ENCODE measurements at places on chromosomes 12 and 14.

GRCh38 chr12:14396071-14396470 is 30.6 kb downstream of the ATF7IP start:
- no peak for DNase-seq

DNA sequence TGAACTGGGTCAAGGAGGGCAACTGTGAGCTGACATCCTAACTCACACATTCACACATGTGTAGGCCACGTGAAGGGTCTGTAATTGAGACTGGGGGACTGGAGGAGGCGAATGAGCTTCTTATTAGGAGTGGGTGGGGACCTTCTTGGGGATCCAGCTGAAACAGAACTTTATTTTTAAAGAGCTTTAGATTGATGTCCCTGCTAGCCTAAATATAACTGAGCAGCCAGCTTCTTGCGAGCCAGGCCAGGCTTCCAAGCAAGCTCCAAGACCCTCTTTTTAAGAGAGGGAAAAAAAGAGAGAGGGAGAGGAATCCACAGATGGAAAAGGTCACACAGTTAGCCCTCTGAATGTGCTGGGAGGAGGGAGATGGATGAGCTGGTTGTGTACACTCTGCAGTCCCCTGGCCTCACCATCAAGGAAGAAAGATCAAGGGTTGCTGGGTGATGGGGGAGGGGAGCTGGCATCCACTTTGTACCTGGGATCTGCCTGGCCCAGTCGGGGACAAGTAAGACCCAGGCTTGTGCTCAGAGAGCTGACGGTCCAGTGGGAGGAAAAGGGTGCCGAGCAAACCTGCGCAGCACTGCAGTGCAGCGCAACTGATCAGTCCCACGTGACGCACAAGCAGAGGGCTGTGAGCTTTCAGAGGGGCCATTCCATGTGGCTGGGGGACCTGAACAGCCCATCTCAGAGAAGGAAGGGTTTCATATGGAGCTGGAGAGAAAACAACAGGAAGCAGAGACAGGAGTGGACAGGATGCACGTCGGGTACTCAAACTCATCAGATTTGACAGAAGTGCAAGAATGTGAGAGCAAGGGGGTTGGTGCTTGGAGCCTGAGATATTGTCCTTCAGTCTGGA is 154.5 kb downstream of the ZFP36L1 start:
- DNase-seq = no peak

- DNase-seq = no peak
These were observed 11.5 kb upstream of the LGMN start for GRCh38 chr14:92759679-92760523.

- no peak for DNase-seq
These were observed 4.1 kb downstream of the PLXNC1 start for GRCh38 chr12:94152292-94153078.

- DNase-seq = no peak
These were observed 85.3 kb downstream of the LRP6 start for GRCh38 chr12:12181511-12181910.

DNA sequence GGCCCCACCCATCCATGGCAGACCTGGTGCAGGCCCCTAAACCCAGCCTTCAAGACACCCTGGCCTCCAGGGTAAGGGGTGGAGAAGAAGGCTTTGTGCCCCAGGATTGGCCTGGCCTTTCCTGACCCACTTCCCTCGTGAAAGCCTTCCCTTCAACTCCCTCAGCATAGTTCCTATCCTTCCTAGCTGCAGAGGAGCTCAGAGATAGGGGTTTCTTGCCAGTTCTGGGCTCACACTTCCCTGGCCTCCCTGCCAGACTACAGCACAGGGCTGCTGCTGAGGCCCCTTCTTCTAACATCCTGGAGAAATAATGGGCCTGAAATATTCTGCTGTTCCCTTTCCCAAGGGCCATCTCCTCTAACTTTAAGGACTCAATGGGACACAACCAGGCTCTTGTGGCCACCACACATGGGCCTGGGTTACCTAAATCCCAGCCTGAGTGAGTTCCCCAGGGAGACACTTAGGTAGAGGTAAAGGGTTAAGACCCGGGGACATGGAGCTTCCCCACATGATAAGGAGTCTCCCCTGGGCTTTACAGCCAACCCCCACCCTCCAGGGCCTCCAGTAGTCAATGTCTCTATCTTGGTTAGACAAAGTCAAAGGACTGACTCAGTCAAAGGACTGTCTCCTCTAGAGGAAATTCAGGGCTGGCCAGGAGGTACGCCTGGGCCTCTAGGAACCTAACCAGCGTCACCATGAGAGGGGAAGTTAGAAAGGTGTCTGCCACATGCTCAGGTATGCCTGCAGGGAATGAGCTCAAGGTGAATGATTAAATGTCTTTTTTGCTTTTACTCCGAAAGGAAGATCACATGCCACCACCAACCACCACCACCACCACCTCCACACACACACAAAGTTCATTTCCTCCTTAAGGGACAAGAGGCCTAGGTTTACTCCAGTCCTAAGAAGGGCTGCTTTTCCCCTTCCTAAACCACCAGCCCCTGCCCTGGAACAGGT is 7.1 kb downstream of the ZFP36L1 start:
- no peak for DNase-seq

- no peak for DNase-seq
These were observed 150.6 kb downstream of the PIWIL1 start for GRCh38 chr12:130488358-130488710.

- DNase-seq = no peak
These were observed 6.0 kb downstream of the NACA start for GRCh38 chr12:56719056-56719455.

All from thoracic aorta (tissue), 2 donors.